A673 (cell line): ENCODE measurements at places on chromosomes 2 and 18. TPM values are rescaled to one million over a fixed set of nuclear protein-coding genes. Genes with fewer than 3 reads are reported as not detected.

The ASAP2 gene
- 45.1 and 46.8 TPM in 2 replicates for total RNA-seq

The CHST9 gene
- not detected in 2 replicates for total RNA-seq

DNA sequence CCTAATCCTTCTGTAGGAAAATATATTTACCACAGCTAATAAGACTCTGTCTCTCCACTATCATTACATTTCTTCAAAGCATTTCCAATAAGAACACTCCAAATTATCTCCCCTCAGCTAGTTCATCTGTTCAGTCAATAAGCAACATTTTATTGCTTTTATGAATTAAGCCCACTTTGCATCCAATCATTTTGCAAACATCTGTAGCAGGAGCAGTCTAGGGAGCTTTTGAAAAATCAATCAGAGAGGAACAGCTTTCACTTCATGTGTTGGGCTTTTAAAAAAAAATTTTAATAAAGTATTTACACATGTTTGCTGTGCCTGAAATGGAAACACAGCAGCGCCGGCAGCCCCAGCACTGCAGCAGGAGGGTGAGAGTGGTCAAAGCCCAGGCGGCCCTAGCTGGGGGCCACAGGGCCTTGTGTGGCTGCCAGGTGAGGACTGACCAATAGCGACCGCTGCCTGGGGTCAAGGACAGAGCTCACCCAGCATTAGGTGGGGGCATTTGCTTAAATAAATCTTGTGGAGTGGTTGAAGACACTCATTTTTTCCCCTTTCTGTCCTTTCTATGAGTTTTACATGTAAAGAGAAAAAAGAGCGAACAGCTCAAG is 250.7 kb downstream of the RNF144A start:
- H3K27me3 ChIP-seq = no peaks in the 10 kb centered on the region
- H3K27ac ChIP-seq = no peak overlapping the region
- no peaks in the 10 kb centered on the region for H3K36me3 ChIP-seq
- H3K4me1 ChIP-seq = peaks cover 20% of the 10 kb centered on the region
- no peak overlapping the region for H3K4me3 ChIP-seq
- no peak for DNase-seq

The VWA3B gene
- total RNA-seq = not detected in 2 replicates
